Omental fat pad (tissue), 4 donors: ENCODE measurements at places on chromosomes 5 and 9. TPM values are rescaled to one million over a fixed set of nuclear protein-coding genes. Genes with fewer than 3 reads are reported as not detected.

The KIAA1958 gene
- 6.0 TPM for total RNA-seq

The PCSK5 gene
- 53.4 TPM for total RNA-seq

The CARTPT gene
- not detected for total RNA-seq

The GABRA6 gene
- total RNA-seq = not detected

The PKD2L2 gene
- not detected for total RNA-seq

The VCAN gene
- 144 TPM for total RNA-seq

The BHMT2 gene
- 23.6 TPM for total RNA-seq

The SYNPO gene
- 12.2 TPM for total RNA-seq

The PCDHA1 gene
- total RNA-seq = not detected

The FBP2 gene
- not detected for total RNA-seq

The PCDHGB1 gene
- 6.0 TPM for total RNA-seq

The MSX2 gene
- total RNA-seq = 1.2 TPM

The PDE6A gene
- not detected for total RNA-seq

The CDH9 gene
- not detected for total RNA-seq

The ORM2 gene
- total RNA-seq = not detected

The TPRN gene
- 6.5 TPM for total RNA-seq

The JAKMIP2 gene
- 2.0 TPM for total RNA-seq
